ENCODE measurements at places on chromosomes 16 and 17. TPM values are rescaled to one million over a fixed set of nuclear protein-coding genes. Genes with fewer than 3 reads are reported as not detected.

KRTAP2-1 gene
- total RNA-seq, result not detected

PRSS21 gene
- total RNA-seq, result not detected

LITAFD gene
- not detected for total RNA-seq

ABCC11 gene
- total RNA-seq, result not detected

KATNIP gene
- 12.7 TPM for total RNA-seq

TAT gene
- not detected for total RNA-seq

ZNF286A gene
- total RNA-seq, result 45.6 TPM

CDK5RAP3 gene
- total RNA-seq, result 45.1 TPM

LRRC75A gene
- 1.6 TPM for total RNA-seq

ALOX12B gene
- not detected for total RNA-seq

TUBG1 gene
- total RNA-seq, result 26.3 TPM

APOBR gene
- total RNA-seq, result not detected

DOC2A gene
- total RNA-seq, result 0.76 TPM

DHRS13 gene
- total RNA-seq, result 6.5 TPM

SLFN12L gene
- 0.15 TPM for total RNA-seq

GPRC5C gene
- not detected for total RNA-seq

ZFP3 gene
- total RNA-seq, result 0.97 TPM

TNP2 gene
- total RNA-seq, result not detected

KRTAP4-4 gene
- not detected for total RNA-seq

DLX3 gene
- not detected for total RNA-seq

GRB7 gene
- not detected for total RNA-seq

TOX3 gene
- total RNA-seq, result not detected

CAMKK1 gene
- 3.2 TPM for total RNA-seq

HAPSTR1 gene
- 64.3 TPM for total RNA-seq

KRT31 gene
- not detected for total RNA-seq

CCL1 gene
- total RNA-seq, result not detected

HID1 gene
- 21.7 TPM for total RNA-seq

Measured in epithelial cell of umbilical artery (primary cell).